ENCODE measurements at places on chromosomes 1 and 21.

GRCh38 chr1:36257375-36257767 lies 33.1 kb downstream of the THRAP3 start:
- no peak for DNase-seq

DNA sequence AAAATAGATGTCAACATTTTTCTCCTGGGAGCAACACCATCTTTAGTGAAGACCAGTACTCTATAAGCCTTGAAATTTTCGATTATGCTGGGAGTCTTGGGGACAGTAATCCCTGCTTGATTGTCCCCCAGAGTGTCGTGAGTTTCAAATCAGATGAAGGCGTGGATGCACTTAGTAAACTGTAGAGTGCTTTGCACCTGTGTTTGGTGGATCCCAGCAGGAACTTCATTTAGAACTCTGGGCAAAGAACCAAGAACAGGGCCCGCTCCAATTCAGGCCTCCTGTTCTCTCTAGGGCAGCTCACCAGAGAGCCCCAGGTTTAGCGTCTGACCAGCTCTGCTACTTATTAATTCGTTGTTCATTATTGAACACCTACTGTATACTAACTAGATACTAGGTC lies 1.5 kb downstream of the GPX7 start:
- DNase-seq: no peak

- no peak for DNase-seq
Measured at GRCh38 chr1:84584126-84584525, 9.9 kb upstream of the CTBS start.

DNA sequence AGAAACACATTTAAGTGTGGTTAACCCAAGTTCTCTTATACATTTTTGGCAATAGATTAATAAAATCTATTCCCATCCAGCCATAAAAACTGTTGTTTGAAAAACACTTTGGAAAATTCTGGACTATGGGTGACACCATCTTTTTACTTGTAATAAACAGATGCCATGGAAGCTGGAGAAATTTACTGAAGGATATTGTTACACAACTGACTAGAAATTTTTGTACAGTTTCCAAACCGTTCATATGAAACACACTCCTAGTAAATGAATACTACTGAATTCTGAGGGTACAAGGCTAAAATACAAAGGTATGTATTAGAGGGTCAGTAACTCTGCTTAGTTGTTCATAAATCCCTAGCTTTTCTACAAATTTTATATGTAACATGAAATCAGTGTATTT lies 48.7 kb downstream of the TRIM33 start:
- DNase-seq: no peak

DNA sequence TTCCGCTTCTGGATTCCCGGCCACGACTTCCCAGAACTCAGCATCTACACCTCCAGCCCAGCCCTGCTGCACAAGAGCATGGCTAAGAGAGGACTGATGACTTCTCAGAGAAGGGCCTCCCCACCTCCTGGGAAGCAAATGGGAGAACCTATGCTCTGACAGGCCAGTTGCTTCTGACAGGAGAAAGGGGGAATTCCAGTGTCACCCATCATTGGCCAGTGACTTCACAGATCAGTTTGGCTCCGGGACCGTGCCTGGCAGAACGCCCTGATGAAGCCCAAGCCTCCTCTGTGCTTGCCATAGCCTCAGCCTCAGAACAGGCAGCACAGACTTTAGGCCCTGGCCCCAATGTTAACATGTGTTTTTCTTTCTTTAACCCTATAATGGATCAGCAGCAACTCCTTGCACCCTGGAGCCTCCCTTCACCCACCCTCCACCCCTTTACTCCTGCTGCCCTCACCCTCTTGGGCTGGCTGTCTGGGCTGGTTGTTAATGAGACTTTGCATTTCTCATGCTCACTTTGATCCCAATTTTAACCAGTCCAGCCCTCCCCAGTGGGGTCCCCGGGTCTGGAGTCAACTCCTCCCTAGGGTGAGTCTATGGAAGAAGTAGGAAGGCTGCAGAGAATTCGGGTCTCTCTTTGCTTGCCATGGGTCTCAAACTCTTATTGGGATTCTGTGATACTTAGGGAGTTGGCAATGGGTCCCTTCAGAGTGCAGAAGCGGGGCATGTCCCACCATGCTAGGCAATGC lies 42.7 kb upstream of the SLC30A1 start:
- no peak for DNase-seq

GRCh38 chr1:33562563-33562962 lies 90.1 kb downstream of the ZSCAN20 start:
- DNase-seq: no peak

- no peak for DNase-seq
Measured at GRCh38 chr1:99407018-99407417, 142.7 kb downstream of the PLPPR4 start.

DNA sequence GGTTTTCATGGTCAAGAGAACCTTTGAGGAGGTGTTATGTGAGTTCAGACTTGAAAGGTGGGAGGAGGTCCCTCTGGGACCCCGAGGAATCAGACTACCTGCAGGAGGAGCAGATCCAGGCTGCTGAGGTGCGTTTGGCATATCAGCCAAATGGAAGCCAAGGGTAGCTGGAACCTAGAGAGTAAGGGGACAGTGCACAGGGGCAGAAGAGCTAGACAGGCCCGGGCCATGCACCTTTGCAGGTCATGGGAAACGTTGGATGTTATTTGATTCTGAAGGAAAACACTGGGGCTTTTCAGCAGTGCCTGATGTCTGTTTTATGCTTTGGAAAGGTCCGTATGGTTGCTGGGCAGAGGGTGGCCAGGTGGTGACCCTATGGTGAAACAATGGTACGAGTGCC lies 169.2 kb downstream of the PGBD5 start:
- DNase-seq: no peak

DNA sequence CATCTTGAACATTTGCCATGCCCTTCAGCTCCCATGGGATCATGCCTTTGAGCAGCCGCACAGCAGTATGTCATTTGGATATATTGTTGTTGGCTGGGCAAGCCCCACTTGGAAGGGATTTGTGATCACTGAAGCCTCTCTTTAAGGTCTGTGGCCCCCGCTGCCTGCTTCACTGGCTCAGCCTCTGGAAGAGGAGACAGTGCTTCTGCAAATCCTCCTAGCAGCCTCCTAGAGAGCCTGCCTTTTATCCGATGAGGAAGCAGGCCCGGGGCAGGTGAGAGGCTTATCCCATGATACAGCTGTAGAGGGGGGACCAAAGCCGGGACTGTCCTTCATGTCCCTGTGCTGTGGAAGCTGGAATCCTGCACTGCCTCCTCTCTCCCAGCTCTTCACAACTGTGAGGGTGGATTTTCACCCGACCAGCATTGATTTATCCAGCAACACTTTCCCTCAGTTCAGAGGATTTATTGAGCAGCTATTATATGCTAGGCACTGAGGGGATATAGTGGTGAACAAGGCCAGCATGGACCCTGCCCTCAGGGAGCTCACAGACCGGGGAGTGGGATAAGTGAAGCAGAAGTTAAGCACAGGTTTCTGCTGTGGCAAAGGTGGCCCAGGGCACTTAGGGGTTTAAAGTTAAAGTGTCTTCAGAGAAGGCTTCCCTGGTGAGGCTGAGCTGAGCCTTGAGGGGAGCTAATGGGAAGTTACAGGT lies 3.9 kb downstream of the TMEM61 start:
- no peak for DNase-seq

DNA sequence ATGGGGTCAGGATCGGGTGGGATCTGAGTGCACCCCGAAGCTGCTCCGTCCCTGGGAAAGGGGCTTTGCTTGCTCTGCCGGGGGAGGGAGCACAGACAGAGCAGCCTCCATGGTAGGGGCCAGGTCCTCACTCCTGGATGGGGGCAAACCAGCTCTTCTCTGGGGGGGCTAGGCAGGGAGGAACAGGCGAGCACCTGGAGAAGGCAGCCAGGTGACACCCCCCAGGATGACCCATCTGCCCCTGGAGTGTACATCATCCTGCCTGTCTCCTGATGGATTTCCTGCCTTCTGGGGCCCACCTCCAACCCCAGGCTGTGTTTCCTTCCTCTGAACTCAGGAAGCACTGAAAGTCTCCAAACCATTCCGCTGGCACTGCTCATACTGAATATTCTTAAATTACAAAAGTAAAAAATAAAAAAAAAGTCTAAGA lies 248.0 kb downstream of the RHOU start:
- DNase-seq: no peak

- DNase-seq: no peak
Measured at GRCh38 chr1:44266400-44267344, 53.4 kb downstream of the DMAP1 start.

DNA sequence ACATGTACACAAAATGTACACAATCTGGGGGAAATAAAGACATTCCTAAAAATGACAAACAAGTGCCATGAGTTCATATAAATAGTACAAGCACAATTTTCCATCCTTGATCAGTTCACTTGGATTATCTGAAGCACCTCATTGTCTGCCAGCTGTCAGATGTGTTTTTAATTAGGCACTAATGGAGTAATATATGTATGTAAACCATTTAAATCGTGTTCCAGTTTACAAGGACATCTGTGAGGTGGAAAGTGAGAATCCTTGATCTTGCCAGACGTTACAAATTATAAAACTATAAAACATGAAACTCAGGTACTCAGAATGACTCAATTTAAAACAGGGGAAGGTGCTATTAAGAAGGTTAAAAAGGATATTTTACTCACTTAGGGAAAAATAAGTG lies 1312.2 kb downstream of the PLA2G4A start:
- no peak for DNase-seq

DNA sequence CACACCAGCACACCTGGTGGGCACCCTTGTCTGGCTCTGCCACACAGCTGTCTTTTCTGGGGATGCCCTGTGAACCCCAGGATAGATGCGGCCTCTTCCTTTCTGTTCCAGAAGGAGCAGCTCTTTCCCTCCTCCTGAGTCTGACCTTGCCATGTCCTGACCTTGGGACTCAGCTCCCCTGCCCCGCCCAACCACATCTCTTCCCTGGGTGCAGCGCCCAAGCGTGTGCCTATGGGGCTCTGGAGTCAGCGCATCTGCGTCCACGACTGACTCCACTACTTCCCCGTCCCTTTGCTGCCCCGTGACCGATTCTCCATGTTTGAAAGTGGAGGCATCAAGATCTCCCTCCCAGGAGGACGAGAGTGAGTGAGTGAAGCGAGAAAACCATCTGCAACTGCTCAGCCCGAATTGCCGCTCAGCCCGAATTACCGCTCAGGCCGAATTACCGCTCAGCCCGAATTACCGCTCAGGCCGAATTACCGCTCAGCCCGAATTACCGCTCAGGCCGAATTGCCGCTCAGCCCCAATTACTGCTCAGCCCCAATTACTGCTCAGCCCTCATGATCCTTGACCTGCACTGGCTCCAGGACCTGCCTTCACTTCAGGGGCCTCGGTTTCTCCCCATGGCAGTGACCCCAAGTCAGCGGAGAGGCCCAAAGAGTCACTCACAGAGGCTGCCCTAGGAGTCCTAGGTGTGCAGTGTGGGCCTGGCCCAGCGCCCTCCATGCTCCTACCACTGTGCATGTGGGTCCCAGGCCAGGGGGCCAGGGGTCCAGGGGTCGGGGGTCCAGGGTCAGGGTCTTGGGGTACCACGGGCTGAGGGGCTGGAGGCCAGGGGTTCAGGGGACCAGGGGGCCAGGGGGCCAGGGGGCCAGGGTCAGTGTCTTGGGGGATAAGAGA lies 18.6 kb upstream of the TTC34 start:
- no peak for DNase-seq

GRCh38 chr1:181133969-181134418 lies 45.5 kb downstream of the IER5 start:
- no peak for DNase-seq

GRCh38 chr1:94926126-94926914 lies 590 bp downstream of the CNN3 start:
- DNase-seq: no peak

- DNase-seq: no peak
Measured at GRCh38 chr1:38465460-38465859, 394.1 kb downstream of the RRAGC start.

DNA sequence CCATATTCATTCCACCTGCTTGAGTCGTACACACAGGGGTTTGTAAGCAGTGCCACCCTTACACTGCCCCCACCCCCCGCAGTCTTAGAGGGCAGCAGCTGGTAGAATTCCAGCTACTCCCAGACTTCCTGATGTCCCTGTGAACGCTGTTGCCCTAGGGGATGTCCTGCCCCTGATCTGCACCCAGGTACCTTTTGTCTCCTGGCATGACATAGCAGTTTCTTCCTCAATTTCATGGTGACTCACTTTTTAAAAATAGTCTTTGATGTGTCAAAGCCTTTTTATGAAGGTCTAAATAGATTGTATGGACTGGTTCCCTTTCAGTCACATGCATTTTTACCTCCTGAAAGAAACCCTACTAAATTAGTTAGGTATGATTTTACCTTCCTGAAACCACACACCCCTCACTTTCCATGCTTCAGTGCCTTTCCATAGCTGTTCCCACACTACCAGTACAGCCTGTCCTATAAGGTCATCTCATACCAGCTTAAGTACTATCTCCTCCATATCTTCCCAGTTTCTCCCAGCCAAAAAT lies 76.4 kb downstream of the ST3GAL3 start:
- no peak for DNase-seq

GRCh38 chr1:1144843-1145546 lies 28.7 kb upstream of the TTLL10 start:
- DNase-seq: no peak

DNA sequence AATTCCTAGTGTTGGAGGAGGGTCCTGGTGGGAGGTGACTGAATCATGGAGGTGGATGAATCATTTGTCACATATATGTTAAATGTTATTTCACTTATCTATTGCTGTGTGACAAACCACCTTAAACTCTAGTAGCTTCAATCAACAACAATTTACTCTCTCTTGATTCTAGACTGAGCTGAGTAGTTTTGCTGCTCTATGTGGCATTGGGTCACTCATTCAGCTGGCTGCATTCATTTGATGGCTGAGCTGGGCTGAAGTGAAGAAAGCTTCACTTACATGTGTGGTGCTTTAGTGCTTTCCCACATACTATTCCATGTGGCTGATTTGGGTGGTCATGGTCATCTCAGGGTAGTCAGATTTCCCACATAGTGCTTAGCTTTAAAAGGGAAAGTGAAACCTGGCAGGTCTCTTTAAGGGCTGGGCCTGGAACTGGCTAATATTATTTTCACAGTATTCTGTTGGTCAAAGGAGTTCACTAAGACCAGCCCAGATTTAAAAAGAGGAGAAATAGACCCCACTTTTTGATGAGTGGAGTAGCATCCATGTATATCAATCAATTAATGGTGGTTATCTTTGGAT lies 10.5 kb downstream of the DNAH14 start:
- no peak for DNase-seq
